ENCODE measurements at places on chromosomes 7 and 10.
A peak's percentile ranks its signal among the peaks of the same experiment; 100 is the strongest.

DNA sequence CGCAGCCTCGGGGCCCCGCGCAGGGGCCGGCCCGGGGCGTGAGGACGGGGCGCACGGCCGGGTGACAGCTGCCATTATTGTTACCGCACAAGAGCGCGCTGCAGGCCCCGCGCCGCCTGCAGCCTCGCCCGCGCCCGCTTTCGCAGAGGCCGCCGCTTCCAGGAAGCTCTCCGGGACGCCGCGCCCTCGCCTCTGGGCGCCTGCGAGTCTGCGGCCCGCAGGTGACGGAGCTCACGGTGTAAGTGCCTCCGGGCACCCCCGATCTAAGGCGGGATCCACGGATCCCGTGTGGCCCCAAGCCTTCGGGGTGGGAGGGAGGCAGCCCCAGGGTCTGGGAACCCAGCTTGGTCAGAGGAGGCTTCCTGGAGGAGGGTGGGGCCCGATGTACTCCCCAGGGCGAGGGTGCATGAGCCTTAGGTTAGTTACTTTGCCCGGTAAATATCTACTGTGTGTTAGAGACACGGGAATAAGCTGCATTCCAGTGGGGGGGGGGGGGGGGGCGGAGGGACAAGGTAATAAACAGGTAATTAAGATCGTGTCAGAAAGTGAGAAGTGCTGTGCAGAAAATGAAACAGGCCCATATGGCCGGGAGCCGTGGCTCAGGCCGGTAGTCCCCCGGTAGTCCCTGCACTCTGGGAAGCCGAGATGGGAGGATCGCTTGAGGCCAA, 638 bp downstream of the IQCE start:
- DNase-seq, result no peak

DNA sequence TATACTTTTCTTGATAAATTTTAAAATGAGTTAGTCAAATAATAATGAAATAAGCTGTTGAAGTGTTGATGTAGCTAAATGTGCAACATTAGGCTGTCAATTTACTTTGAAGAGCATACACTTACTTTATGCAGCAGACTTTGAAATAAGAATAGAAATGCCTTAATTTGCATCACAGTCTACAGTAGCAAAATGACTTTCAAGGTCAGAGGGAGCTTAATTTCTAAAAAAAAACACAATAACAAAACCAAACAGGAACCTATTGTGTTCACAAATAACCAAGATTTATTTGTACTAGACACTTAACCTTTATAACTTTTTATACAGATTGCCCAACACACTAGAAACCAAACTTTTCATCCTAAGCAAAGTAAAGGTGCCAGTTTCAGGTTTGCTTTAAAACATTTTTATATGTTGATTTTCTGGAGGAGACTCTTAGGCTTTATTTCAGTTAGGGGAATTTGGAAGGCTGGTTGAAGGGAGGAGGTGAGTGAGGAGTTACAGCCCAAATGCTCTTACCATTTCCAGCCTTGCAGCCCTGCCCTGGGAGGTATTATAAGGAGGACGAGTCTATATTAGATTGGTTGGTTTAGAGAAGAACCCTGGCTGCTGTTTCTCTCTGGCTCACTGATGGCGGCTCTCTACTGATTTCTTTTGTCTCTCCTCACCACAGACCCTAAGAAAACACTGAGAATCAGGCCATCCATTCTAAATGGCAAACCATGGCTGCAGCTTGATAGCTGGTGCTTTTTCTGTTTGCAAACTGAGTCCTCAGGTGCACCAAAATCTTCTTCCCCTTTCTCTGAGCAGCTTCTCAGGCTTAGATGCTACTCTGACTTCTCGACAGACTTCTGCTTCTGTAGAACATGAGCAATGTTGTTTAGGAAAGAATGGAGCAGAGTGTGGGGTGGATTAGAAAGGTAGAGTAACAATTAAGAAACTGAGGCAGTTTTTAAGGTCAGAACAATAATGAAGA, 55.2 kb upstream of the RPA3 start:
- no peak for DNase-seq

DNA sequence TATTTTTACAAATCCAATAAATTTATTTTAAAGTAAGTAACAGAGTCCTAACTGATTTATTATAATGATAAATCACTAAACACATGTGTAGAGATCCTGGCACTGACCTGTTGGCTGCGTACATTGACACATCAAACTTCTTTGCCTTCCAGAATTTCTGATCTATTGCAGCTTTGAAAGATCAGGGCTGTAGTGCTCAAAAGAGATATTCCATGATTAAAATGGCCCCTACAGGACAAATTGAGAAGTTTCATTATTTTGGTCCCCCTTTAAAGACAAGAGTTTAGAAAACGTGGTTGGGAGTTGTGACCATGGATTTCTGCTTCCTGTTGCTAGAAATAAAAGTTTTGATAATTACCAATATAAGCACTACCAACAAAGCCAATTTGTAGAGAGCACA, 87.7 kb upstream of the PDK4 start:
- DNase-seq, result no peak

DNA sequence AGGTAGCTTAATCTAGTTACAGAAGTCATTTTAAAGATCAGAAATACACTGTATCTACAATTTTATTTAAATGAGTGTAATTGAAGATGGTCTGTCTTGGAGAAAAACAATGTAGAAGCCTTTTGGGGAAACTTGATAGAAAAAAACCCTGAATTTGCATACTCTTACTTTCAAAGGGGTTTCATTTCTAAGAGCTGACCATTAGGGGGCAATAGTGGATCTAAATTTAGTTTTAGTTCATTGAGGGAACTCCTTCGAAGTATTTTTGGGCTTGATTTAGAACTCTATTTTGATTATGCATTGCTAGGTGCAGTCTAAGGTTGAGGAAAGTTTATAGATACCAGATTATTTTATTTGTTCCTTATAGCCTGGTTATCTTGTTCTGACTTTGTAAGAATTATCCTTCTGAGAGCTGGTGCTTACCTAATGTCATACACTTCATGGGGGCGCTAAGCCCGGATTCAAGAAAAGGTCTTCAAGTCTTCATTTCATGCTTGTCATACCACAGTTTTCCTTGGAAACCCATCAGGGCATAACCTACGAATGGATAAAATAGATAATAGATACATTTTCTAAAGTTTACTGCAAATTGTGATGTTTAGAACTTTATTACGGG, 69.1 kb upstream of the MXI1 start:
- no peak for DNase-seq

DNA sequence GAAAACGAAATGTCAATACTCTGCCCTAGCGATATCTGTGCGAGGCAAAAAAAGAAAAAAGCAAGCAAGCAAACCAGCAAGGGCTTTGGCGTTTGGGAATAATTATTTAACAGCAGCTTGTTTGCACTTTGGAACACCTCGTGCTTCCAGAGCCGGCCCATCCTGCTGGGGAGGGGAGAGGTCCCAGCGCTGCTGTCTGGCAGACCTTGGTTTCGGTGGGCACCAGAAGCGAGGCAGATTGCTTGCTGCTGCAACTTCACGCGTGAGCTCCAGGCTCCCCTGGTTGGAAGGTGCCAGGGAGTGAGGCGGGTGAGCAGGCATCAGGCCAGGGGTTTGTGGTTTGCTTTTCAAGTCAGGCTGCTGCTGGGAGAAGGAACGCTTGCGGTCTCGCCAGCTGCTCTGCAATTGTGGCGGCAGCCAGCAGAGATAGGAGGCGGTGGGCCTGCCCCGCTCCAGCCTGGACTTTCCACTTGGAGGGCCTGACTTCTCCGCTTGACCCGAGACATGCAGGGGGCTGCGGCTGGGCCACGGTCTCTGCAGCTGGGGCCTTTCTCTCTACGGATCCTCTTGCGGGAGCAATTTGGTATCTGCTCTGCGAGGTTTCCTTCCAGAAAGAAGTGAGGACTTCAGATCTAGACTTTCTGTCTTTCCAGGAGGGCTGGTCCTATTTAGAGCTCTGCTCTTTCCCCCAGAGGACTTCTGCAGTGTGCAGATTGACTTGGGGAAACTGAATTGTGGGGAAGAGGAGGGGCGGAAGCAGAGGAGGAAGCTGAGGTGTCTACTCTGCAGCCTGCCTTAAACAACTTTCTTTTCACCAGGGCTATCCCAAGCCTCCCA, 131.4 kb downstream of the PRPF18 start:
- DNase-seq, result peak; percentile 84

GRCh38 chr7:100895956-100896731, 456 bp upstream of the ACHE start:
- no peak for DNase-seq

DNA sequence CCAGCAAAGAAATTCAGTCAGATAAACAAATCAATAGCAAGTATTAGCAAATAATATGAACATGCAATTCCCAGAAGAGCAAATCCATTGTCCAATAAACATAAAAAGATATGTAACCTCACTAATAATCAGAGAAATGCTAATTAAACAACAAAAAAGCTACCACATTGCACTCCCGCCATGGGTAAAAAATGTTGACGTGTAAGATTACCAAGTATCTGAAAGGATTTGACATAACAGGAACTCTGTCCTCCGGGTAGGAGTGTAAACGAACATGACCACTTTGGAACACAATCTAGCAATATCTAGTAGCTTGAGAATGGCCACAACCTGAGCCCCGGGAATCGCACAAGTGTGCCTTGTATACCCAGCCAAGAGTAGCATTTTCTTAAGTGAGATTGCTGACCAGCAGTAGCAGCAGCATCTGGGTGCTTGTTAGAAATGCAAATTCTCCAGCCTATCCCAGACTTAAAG, 31.6 kb downstream of the DYDC1 start:
- no peak for DNase-seq

DNA sequence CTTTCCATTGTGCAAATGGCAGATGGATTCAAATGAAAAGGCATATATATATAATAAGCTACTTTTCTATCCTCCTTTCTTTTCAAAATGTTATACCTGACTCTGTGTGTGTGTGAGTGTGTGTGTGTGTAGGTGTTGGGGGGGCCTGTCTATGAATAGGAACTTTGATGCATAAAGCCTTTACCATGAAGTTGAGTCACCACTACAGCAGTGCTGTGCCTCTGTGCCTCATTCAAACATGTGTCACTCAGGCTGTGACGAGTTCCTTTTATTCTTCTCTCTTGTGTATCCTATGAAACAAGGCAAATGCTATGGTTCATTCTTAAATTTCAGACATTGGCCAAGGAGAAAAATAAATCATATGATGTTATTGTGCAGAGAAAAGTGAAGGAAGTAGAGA, 52.7 kb upstream of the DKK1 start:
- DNase-seq, result no peak

Measured in prostate gland (tissue), 2 donors.